ENCODE measurements at places on chromosomes 11 and 22.

GRCh38 chr11:111663820-111664219 lies 61.6 kb downstream of the SIK2 start:
- no peak for DNase-seq

- no peak for DNase-seq
Observed at GRCh38 chr11:122863704-122864326, 18.7 kb upstream of the JHY start.

GRCh38 chr11:17506942-17507341 lies 30.3 kb upstream of the ABCC8 start:
- DNase-seq, result no peak

DNA sequence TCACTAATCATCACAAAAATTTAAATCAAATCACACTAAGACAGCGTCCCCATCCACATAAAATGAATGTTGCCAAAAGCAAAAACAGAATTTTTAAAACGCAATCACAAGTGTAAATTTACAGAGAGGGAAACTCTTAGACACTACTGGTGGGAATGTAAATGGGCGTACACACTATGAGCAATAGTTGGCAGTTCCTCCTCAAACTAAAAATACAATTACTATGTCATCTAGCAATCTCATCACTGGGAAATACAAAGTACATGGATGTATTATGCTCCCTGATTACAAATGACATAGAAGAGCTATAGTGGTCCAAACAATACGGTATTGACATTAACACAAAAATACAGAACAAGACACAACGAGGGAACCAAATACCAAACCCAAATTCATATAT lies 8.7 kb upstream of the RGL4 start:
- no peak for DNase-seq

- DNase-seq, result no peak
Observed at GRCh38 chr11:92211576-92212167, 12.9 kb upstream of the FAT3 start.

- DNase-seq, result no peak
Observed at GRCh38 chr11:84136926-84137325, 850.8 kb upstream of the CCDC90B start.

- DNase-seq, result no peak
Observed at GRCh38 chr11:61647529-61647928, 32.7 kb upstream of the DAGLA start.

GRCh38 chr22:39292031-39292462 lies 27.4 kb downstream of the RPL3 start:
- DNase-seq, result no peak

- no peak for DNase-seq
Observed at GRCh38 chr11:24622262-24622661, 125.4 kb downstream of the LUZP2 start.

DNA sequence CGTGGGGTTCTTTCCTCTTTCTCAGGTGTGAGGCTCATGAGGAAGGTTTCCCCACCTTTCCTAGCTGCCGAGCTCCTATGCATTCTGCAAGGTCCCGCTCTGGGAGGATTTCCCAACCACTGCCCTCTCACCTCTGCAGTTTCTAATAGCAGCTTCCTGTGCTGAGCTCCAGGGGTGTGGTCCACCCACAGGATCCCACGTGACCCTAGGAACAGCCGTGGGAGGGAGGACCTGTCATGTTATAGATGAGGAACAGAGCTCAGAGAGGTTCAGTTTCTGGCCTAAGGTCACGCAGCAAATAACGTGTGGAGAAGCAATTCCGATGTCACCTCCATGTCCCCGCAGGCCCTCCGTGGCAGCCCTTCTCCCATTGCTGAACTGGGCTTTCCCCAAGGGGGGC lies 38.5 kb downstream of the FLRT1 start:
- DNase-seq, result no peak

All from central memory CD8-positive, alpha-beta T cell (primary cell).